NB4 (cell line): ENCODE measurements at places on chromosomes 3 and 15.
A peak's percentile ranks its signal among the peaks of the same experiment; 100 is the strongest.

- no peak for DNase-seq
These were observed 663 bp downstream of the PDCD10 start for GRCh38 chr3:167733961-167734497.

- DNase-seq = no peak
These were observed 35.9 kb upstream of the MYH15 start for GRCh38 chr3:108546247-108546646.

GRCh38 chr15:79463043-79463780 lies 31.1 kb downstream of the MINAR1 start:
- no peak for DNase-seq

GRCh38 chr3:170033489-170033888 lies 4.3 kb upstream of the GPR160 start:
- DNase-seq = peak; percentile 70
